ENCODE measurements at places on chromosomes 2 and 18.

- DNase-seq: no peak
These were observed 17.2 kb upstream of the KCTD1 start for GRCh38 chr18:26565514-26565913.

DNA sequence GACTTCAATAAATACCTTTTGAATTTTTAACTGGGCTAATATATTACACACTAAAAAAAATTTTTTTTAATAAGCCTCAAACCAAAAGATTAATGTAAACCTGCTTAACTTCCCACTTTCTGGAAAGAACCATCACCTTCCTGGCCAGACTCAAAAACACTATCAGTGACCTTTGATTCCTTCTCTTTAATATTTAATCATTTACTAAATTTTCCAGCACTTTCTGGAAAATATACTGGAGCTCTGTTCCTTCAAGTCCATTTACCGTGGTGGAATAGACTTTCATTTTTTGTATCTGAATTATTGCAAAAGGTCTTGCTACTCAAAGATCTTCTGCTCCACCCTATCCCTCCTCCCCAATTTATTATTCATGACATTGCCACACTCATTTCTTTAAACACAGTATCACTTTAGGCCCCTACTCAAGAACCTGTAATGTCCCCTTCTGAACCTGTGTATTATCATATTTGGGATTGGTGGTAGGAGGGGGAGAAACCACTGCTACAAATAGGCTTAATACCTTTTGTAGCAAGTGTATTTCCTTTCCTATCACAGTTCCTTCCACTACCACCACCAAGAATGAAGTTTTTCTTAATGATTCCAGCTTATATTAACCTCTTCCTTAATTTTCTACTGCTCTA is 7.4 kb downstream of the PPP4R3B start:
- no peak for DNase-seq

DNA sequence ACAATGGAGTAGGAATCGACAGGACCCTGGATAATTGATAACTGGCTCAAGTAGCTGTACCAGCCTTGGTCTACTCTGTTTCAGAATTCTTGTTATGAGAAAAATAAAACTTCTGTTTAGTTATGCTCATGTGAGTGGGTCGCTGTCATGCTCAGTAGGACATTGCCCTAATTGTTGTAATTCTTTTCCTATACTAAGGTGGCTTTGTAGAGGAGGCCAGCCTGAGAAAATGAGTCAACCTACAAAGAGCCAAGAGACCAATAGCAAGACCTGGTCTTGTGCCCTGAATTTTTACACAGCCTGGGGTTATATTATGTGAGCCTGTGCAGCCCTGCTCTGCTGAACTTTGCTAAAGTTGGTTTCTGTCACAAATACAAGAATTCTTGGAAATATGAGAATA is 238.4 kb downstream of the MEIS1 start:
- DNase-seq: no peak

DNA sequence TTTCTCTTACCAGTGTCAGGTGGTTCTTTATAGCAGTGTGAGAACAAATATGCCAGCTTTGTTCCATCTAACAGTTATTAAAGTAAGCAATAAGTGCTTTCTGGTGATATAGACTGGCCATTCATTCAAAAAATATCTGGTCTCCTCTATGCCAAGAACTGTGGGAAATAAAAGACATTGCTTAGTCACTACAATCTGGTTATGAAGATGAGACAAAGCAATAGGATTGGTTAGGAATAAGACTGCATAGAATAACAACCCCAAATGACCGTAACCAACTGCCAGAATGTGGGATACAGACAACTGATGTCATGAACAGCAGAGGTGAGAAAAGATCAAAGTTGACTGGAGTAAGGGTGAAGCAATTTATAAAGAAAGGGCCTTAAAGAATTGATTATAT is 83.8 kb downstream of the MBD2 start:
- no peak for DNase-seq

GRCh38 chr2:185745864-185746859 is 7.6 kb downstream of the FSIP2 start:
- DNase-seq: no peak

DNA sequence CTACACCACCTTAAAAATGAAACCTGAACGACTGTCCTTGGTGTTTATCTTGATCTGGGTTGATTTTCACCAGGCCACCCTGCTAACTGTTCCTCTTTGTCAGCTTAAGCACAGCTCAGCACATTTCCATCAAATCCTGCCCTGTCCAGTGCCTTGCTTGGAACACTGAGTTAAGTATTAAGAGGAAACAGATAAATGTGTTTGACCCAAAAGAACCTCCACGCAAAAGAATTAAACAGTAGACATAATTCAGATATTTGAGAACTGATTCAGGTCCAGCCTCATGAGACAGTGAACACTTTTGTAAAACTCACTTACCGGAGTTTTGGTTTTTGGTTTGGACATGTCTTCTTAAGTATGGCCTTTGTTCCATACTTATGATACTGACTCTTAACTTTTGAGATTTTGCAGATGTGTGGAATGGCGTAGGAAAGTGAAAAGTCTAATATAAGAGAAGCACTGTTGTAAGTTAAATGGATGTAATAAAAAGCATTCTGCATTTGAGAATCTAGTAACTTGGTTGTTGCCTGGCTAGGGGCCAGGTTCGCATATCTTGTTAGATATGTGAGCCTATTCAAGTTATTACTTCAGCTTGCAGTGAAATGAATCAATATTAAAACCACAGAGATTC is 88.9 kb upstream of the SERPINE2 start:
- DNase-seq: no peak

DNA sequence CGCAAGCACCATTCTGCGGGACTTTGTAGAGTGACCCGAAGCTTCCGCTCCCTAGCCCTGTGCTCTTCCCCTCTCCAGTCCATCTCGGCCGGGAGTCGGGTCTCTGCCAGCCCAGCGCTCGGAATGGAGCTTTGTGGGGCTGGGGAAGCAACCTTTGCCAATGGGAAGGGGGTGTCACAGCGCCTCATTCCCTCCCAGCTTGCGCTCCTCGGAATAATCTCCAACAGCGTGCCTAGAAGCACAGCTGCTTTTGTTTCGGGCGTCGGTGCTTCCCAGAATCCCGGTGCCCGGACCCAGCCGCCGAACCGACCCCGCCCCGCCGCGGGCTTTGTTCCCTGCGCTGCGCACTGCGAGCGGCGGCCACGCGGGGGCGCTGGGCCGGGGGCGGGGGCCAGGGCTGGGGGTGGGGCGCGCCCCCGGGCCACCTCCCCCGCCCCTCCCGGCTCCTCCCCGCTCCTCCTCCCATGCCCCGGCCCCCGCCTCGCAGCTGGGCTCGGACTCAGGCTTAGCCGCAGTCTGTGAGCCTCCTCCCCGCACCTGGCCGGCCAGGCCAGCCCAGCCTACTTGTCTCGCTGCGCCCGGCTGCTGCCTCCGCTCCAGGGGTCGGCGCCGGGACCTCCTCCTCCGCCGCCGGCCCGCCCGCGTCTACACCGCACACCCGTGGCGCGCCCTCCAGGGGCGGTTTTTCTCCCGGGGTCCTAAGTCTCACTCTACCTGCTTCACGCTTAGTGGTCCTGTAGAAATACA is 77.7 kb upstream of the SMAD2 start:
- DNase-seq: peak; percentile 65

DNA sequence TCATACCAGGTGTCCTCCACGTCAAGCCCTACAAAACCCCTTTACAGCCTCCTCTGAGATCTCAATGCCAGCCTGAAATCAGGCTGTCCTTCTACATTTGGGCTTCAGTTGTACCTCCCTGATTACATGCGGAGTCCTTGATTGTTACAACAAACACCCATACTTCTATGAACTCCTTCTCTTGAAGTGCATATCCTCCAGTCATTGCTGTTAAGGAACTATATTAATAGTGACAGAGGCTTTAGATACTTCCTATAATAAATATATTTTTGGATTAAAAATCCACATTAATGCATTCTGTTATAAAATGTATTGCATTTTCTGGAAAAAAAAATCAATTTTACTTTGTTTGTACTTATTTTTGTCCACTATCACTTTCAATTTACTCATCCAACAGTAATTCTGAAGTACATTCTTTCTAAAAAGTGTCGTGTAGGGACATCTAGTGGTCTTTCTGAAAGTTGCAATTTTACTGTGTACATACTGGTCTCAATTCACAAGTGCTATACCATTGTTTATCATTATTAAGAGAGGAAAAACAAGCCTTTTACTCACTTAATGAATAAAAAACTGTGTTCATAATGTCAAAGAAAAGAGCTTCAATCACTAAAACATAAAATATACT is 316.4 kb downstream of the DSEL start:
- DNase-seq: peak; percentile 3

DNA sequence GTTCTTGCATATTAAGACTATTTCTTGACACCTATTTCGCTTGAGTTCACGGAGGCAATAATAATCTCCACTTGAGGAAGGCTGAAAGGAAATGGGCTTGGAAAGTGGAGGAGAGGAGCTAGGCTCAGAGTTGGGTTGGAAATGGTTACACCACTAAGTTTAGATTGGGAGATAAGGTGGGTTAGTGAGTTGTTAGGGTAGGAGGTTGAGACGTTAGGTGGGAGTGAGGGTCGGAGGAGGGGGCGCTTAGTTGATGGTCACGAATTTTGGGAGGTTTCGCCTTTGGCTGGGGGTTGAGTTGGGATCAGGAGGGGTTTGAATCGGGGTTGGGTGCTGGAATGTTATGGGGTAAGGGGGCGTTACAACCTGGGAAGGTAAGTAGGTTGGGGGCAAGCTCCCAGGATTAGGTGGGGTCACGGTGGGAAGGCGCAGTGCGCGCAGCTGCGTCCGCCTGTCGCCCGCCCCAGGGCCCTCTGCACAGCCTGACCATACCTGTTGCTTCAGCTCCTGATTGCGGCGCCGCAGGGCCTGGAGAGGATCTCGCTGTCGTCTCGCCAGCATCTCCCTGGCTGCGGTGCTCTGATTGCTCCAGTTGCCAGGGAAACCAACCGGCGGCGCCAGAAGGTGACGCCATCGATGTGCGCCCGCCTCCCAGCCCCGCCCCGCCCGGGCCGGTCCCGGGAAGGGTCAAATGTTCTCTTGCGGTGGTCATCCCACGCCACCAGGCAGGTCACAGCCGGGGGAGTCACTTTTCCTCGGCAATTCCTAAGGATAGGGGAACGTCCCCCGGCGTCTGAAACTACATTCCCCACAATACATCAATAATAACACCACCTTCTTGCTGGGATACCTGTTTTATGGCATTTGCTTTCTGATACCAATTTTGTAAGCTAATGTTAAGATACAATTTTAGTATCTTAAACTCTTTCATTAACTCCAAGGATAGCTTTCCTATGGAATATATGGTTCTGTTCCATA is at the start of gene NPHP1:
Gene NPHP1 (minus strand): TSS at position 606 of the 978 bp plus-strand sequence. CDS start 45 bp downstream, at position 561.
- DNase-seq: peak; percentile 83

- DNase-seq: no peak
These were observed 206.6 kb downstream of the DYSF start for GRCh38 chr2:71659868-71660518.

GRCh38 chr2:64708829-64709228 is 55.1 kb upstream of the SERTAD2 start:
- no peak for DNase-seq

DNA sequence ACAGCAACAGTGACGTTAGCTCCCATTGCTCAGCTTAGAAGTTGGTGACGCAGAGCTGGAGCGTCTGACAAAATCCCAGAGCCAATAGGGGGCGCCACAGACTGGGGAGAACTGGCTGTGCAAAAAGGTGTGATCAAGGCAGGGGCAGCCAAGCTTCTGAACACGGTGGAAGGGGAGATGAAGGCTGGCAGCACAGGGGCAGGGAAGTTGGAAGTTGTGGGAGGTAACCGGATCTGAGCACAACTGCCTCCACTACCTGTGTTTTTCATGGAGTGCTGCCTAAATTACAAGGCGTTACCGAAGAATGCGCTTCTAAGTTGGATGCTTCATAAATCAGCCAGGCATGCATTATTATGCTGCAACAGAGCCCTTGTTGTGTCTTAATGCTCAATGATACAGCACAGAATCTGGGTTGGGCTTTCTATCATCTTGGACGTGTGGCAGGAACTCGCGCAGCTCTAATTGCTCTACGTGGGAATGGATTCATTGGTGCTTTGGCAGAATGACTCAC is 370.0 kb downstream of the SLC4A3 start:
- no peak for DNase-seq

GRCh38 chr2:1663621-1664020 is 80.7 kb downstream of the PXDN start:
- DNase-seq: no peak

DNA sequence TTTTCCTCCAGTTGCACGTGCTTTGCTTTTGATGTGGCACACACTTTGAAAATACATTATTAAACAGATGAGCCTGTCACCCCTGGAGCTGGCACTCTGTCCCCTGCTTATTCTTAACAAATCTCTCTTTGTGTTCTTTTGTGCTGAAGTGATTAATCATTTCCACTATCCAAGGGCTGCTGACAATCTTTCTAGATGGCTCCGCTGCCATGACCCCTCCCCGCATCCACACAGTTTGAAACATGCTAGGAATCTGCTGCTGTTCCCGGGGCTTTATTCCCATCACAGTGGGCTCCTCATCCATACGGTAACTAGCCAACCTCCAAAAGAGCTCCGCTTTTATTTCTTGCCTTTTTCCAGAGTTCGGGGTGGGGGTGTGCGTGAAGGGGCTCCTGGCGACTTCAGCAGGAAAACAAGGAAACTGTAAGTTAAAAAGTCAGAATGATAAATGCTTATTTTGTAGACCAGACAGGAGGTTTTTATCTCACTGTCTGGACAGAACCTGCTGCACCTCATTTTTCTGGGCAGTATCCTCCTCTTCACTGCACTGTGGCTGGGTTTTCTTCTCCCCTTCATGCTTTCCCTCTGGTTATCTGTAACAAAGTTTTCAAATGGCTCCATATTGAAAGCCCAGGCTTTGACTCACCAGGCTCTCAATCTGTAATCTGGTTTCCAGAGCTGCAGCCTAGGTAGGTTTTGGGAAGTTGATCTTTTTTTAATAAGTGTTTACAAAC is 319.7 kb downstream of the AFF3 start:
- DNase-seq: no peak

GRCh38 chr2:37500031-37500430 is 155.6 kb downstream of the QPCT start:
- DNase-seq: no peak

DNA sequence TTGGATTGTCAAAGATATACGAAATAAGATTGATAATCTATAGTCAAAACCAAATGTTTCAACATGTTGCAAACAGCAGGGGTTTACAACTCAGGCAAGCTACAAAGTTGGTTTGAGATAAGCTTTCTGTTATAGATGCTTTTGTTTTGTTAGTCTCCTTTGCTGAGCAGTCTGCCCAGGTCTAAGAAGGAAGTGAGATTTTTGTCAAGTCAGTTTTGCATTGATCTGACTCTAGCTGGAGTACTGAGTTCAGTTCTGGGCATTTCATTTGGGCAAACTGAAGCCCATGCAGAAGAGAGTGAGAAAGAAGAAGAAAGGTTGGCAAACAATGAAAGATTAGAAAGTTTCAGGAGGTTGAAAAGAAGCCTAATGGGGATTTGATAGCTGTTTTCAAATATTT is 983.0 kb upstream of the SLC39A10 start:
- DNase-seq: no peak

GRCh38 chr2:169765523-169765922 is 31.9 kb downstream of the KLHL23 start:
- DNase-seq: no peak

- DNase-seq: no peak
These were observed 79.7 kb downstream of the AGAP1 start for GRCh38 chr2:235573331-235574221.

GRCh38 chr18:45384137-45384961 is 230.9 kb upstream of the SLC14A2 start:
- no peak for DNase-seq
